Left cardiac atrium (tissue), 4 donors: ENCODE measurements at places on chromosomes 1 and 21. TPM values are rescaled to one million over a fixed set of nuclear protein-coding genes. Genes with fewer than 3 reads are reported as not detected.

DNA sequence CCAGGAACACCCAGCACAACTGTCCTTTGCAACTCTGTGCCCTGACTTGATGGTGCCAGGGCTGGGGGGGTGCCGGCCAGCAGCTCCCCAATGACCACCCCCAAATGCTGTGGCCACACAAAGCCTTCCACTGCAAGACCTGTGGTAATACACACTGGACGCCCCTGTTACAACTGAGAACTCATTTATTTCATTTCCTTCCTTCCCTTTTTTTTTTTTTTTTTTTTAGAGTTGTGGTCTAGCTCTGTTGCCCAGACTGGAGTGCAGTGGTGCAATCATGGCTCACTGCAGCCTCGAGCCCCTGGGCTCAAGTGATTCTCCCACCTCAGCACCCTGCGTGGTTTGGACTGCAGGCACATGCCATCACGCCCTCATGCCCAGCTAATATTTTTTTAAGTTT, 25.2 kb downstream of the TP73 start:
- no peak for DNase-seq

DNA sequence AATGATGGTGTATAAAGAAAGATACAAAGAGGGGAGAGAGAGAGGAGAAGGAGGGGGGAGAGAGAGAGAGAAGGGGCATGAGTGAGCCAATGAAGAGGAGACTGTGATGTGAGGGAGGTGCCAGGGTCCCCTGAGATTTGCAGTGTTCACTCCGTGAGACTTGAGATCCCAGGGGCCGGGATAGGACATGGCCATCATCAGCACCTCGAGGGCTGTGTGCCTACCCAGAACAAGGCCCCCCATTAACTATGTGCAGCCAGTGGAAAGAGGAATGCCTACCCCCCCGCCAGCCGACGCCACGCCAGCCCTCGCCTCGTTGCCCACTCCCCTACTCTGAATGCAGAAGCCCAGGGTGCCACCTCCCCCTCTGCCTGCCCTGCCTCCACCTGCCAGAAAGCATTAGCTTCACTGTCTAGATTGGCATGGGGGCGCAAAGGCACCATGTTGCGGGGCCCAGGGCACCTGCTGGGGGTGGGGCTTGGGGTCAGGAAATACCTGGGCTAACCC, 14.8 kb downstream of the LGR6 start:
- no peak for DNase-seq

- peak; percentile 64 for DNase-seq
These were observed 29.8 kb upstream of the LRRC38 start for GRCh38 chr1:13543451-13544220.

DNA sequence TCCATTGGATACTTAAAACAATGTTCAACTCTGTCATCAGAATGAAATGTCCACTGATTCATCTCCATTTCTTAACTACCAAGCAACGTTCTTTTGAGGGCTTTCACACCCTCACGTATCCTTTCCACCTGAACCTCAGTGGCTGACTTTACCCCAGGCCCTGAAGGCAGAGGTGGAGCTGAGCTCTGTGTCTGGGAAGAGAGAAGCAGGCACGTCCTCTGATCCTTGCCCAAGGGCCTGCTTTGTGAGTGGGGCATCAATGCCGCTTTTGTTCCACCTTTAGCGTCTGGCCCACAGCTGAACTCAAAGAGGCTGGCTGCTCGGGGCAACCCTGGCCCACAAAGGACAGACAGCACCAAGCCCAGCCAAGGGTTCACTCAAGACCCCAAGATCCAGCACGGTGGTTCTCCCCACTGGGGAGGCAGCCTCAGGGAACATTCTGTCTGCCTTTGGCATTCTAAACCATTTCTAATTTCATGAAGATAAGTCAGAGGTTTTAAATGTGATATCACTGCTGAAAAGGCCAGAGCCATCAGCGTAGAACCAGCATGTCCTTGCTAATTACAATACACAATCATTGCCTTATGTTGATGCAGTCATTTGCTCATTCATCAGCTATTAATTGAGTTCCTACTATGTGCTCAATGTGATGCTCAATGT, 126.0 kb upstream of the UBE2U start:
- DNase-seq: no peak

GRCh38 chr1:234997201-234997895, 131.3 kb downstream of the TOMM20 start:
- DNase-seq: peak; percentile 99

DNA sequence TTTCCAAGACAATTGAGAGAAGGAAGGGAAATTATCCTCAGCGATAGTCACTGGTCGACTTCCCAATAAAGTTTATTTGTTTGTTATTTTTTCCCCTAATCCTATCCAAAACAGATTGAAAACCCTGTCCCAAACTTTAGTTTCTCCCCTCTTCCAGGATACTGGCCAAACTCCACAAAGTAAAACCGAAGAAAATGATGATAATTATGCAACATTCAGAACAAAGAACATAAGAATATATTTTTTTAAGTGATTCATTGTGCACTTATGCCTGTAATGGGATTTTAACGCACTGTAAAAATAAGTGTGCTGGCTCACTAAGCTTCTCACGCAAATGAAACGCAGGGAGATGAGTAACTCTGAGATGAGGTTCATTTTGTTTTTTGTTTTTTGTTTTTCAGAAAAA, 6.0 kb downstream of the GLIS1 start:
- DNase-seq: no peak

Gene OR2W3
- 0.26 TPM for total RNA-seq

Gene NAXE
- 95.0 TPM for total RNA-seq

DNA sequence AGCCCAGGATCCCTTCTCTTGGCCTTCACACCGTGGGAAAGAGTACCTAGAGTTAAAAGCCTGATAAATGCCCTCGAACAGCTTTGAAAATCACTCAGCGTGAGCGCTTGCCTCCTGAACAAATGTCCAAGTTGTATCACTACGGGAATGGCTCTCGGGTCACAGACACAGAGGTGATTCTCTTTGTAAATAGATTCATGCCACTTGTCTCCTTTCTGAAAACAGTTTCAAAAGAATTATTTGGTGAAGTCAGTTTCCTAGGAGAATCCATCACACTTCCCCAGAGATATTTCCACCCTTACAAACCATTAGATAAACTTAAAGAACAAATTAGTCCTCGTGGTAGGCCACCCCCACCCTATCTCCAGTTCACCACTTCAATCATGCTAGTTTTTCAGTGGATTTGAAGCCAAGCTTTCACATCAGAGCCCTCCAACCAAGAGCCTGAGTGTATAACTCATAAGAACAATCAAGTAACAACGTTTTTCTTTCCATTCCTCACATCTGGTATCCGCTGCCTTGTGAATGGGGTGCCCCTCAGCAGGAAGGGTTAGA, 132.9 kb downstream of the SLC30A10 start:
- no peak for DNase-seq

- DNase-seq: no peak
These were observed 731.4 kb downstream of the KCNT2 start for GRCh38 chr1:195876792-195877191.

- DNase-seq: no peak
These were observed 1.8 kb downstream of the C2CD2 start for GRCh38 chr21:41951876-41952567.

DNA sequence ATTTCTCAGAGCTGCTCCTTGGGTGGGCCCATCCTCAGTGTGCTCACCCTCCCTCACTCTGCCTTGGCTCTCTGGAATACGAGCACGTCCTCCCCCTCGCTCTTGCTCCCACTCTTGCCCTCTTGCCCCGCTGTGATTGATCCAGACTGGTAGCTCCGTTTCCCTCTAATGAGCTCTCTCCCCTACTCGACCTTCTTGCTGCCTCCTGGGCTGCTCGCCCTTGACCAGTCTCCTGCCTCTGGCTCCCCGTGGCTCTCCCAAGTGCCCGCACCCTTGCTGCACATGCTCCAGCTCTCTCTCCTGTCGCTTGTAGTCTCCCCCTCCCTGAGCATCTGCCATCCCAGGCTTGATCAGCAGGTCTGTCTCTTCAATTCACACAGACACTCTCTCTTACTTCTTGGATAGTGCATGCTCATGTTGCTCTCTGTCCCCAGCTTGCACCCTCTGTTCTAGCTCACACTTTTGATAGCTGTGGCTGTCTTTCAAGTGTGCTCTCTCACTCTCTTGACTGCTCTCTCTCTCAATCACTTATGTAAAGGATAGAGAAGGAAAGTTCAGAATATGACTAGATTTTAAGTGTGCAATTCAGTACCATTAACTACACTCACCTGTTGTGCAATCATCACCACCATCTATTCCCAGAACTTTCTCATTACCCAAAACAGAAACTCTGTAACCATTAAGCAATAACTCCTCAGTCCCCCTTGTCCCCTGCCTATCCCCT, 51.1 kb downstream of the PHC2 start:
- DNase-seq: no peak

DNA sequence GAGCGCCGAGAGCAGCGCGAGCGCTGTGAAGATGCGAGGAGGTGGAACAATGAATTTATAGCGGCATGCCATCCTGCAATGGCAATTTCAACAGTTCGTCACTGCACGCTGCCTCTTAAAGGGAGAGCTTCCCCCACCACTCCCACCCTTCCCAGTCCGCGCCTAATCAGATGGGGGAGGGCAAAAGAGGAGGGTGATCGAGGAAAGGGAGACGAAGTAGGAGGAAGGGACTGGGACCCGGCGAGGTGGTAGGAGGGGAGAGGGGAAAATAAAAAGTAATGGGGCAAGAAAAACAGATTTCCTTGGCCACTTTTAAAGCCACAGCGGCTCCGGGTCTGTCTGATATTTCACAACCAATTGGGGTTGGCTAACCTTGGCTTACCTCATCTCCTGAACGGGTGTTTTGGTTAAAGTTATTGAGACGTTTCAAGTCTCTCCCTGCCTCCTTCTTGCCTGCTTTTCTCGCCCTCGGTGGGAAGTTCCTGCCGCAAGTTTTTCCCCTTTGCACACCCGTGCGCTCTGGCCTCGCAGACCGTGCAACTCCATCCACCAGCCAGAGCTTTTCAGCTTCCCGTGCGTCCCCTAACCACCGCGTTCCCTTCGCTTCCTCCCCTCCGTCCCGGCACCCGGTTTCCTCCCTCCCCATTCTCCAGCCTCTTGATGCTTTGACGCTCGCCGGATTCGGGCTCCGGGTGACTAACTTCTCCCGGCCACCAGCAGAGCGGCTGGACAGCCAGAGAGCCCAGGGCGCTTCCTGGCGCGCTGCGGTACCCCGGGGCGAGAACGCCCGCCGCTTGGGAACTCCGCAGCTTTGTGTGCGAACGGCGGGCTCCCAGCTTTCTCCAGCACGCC, at the start of gene ADAMTS5:
TSS of gene ADAMTS5 (minus strand) at position 27 of the 852 bp plus-strand sequence. CDS start 697 bp downstream, outside the sequence.
- DNase-seq: peak; percentile 67

DNA sequence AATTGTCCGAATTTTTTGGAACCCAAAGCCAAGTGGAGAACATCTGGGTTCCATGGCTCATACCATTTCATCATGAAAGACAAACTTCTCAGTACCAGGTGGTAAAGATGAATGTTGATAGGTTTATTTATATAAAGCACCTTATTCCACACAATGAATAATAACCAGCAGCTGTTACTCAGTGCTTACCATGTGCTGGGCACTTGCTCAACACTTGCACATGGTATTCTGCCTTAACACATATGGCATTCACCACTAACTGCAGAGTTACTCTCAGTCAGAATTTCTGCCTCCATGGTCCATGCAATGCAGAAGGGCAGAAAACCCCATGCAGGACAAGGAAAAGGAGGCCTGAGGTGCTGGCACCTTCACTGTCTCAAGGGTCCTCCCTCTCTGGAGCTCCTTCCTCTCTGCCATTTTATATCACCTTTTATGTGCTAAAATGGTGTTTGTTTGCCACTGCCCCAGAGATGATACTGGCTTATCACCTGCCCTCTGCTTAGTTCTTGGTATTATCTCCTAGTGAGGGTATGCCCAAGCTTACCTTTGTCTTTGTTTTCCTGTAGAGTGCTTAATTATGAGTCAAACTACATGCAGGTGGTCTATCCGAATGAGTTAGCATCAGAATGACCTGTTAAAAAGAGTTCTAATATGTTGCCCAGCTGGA, 76.7 kb upstream of the ZNF326 start:
- no peak for DNase-seq

GRCh38 chr1:2439369-2439768, 27.0 kb upstream of the PEX10 start:
- DNase-seq: no peak

DNA sequence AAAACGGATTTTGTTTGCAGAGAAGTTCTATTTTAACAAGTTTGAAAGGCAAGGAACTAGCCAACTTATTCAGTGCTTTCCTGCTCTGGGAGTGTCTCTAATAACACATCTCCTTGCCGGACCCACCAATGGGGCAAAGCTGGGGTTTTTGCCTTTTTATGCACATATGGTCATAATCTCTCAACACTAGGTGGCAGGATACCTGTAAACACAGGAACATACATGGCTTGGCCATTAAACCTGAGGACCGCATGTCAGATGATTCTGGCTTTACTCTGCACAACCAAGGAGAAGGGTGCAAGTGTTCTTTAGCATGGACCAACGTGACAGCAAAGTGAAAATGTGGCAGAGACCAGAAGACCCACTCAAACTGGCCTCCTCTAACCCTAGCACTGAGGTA, 4.9 kb downstream of the TMEM9 start:
- no peak for DNase-seq

Gene DMAP1
- 23.6 TPM for total RNA-seq

DNA sequence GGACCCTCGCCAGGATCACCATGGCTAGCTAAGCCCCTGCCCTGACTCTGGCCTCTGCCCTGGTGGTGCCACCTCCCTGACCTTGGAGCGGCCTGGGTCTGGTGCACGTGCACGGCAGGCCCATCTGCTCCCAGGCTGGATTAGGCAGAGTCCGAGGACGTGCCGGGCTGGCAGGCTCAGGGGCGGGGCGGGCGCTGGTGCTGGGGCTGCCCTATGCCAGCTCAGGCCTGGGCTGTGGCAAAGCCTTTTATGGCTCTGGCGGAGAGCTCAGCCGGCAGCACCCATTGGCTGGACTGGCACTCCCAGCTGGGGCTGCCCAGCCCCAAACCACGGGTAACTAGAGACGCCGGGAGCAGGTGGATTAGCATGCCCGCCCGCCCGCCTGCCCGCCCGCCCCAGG, 17.1 kb upstream of the EDN2 start:
- peak; percentile 54 for DNase-seq

- no peak for DNase-seq
These were observed 5.3 kb downstream of the PLXNA2 start for GRCh38 chr1:208238710-208239472.

DNA sequence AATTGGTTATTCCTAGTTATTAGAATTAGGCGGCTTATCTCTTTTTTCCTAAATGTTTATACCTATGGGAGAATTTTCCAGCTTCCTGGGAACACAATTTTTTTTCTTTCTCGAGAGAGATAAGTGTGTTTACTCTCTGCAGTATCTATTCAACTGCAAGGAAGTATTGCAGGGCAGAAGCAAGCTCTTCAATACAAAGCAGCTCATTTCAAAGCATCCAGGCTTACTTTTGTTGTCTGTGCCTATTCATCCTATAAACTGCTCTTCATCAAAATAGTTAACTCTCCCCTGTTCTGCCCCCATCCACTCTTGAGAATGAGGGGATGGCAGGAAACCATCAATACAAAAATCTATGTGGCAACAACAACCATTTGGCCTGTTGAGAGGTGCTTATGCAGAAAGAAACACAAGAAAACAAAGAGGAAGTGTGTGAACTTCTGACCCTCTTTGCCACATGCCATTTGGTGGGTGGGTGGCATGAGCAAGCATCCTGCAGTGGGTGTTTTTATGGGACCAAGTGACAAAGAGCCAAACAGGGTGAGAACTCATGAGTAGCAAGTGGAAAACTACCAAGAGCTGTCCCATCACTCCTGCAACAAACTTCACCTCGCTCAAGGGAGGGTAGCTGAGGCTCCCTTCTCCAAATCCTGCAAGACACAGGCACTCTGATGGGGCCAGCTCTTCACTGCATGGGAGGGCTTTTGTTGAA, 50.6 kb upstream of the MRPS6 start:
- DNase-seq: no peak
